ENCODE measurements at places on chromosomes 5 and 9. TPM values are rescaled to one million over a fixed set of nuclear protein-coding genes. Genes with fewer than 3 reads are reported as not detected.

GRCh38 chr9:125496313-125496834, 210.6 kb downstream of the MAPKAP1 start:
- DNase-seq = no peak

DNA sequence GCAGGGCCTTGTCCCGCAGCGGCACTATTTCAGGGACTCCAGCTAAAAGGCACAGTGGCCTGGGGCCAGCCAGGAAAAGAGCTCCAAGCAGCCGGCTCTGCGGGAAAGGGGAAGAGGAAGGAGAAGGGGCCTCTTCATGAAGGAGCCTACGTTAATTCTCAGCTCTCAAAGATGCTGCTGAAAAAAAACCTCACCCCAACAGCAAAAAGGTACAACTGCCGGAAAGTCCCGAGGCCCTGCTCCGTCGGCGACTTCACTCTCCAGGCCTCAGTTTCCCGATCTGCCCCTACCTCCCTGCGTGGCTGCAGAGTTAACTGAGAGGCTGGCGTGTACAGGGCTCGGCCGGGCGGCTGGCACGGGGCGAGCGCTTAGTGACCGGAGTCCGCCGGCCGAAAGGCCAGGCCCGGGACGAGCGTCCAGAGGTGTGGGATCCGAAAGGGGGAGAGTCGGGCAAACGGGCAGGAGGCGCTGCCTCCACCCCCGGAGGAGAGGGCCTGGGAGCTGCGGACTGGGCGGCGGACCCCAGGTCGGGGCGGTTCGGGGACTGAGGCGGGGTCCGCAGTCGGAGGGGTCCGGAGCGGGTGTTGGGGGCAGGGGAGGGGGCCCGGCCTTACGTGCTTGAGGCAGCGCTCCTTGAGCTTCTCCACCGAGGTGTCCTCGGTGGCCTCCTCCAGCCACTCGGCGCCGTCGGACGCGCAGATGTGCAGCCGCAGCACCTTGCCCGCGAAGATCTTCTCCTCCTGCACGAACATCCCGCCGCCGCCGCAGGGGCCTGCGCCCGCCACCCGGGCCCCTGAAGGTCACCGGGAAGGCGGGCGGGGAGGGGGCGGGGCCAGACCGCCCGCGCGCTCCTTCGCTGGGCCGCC, 529 bp downstream of the UBAC1 start:
- no peak for DNase-seq

- no peak for DNase-seq
These were observed 7.1 kb upstream of the MYOZ3 start for GRCh38 chr5:150653762-150654556.

DNA sequence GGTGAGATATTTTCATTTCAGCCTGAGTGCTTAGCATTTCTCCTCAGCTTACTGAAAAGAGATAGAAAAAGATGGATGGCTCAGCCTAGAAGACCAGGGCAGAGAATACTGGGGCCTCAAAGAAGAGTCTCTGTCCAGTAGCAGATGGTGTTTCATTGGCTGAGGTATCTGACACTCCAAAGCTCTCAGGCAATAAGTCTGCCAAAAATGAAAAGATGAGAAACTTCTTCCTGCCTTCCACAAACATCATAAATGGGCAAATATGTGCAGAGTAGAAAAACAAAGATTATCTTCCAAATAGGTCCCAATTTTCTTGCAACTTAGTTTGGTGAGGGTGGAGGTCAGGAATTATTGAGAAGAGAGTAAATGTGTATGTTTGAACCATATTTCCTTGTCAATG, 87.4 kb upstream of the ICE1 start:
- DNase-seq = no peak

- DNase-seq = no peak
These were observed 426.6 kb downstream of the ARHGEF28 start for GRCh38 chr5:74052441-74053221.

- no peak for DNase-seq
These were observed 2212.2 kb upstream of the ACO1 start for GRCh38 chr9:30172206-30172605.

DNA sequence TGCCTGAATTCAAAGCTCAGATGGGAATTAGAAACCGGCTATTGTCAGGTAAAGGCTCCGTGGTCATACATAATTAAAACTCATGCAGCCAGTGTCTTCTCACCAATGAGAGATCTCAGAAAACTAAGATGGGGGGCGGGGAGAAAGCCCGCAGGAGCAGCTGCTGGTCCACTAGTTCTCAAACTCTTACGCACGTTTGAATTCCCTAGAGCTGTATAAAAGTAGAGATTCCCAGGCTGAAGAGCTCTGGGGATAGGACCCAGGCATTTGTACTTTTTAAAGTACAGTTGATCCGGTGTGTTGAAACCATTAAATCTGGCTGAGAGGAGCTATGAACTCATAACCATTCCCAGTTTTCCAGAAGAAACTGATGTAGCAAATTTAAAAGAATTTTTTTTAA, 68.5 kb downstream of the FRMD3 start:
- DNase-seq = no peak

DNA sequence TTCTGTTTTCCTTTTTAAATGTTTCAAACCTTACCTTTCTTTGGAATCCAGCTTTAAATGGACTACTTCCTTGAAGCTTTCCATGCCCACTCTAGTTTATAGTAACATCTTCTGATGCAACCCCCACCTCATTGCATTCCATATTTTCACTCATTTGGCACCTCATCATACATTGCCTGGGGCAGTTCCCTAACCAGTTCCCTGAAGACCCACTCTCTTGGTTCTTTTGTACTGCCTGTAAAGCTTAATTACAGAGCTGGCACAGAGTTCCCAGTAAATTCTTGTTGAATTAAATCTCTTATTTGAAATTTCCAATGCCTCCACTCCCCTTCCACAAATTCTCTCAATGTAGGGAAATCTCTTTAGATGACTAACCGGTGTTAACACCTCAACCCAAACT, 257.2 kb downstream of the ARRDC3 start:
- no peak for DNase-seq

GRCh38 chr5:138258704-138259292, 15.6 kb downstream of the GFRA3 start:
- DNase-seq = no peak

GRCh38 chr5:87650284-87650683, 237.6 kb upstream of the CCNH start:
- DNase-seq = no peak

GRCh38 chr9:126474206-126474765, 139.4 kb upstream of the LMX1B start:
- no peak for DNase-seq

DNA sequence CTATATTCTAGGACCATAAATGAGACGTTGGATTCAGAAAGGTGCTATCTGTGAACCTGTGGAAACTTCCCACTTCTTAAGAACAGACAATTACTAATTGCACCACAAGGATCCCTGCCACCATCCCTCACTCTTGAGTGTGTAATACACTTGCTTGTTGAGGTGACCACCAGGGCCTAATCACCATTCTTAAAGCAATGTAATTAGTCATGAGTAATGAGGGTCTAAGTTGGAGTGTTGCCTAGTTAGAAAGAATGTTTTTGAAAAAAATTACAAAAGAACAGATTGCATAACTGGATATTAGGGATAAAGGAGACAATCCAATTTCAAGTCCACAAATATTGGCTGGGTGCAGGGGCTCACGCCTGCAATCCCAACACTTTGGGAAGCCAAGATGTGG, 56.9 kb upstream of the TRIO start:
- no peak for DNase-seq

DNA sequence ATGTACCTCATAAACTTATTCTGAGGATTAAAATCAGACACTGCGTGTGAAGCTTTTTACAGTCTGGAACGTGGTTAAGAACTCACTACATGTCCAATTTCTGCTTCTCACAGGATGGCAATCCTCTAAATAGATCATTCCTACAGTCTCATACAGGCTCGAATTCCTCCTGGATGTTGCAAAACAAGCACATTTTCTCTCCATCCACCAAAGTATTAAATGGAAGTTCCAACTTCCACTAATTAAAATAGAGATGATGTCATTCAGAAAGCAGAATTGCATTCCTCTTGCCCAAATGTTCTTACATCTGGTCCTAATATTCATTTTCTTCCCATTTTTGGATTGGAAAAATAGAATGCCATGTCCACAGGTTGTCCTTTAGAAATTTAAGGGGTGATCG, 145.5 kb upstream of the PCA3 start:
- DNase-seq = no peak

- no peak for DNase-seq
These were observed 255.8 kb upstream of the PUM3 start for GRCh38 chr9:3099646-3100045.

- no peak for DNase-seq
These were observed 6.6 kb upstream of the AOPEP start for GRCh38 chr9:94719878-94720277.

- DNase-seq = no peak
These were observed 58.3 kb upstream of the SPATA31E1 start for GRCh38 chr9:87824216-87824875.

DNA sequence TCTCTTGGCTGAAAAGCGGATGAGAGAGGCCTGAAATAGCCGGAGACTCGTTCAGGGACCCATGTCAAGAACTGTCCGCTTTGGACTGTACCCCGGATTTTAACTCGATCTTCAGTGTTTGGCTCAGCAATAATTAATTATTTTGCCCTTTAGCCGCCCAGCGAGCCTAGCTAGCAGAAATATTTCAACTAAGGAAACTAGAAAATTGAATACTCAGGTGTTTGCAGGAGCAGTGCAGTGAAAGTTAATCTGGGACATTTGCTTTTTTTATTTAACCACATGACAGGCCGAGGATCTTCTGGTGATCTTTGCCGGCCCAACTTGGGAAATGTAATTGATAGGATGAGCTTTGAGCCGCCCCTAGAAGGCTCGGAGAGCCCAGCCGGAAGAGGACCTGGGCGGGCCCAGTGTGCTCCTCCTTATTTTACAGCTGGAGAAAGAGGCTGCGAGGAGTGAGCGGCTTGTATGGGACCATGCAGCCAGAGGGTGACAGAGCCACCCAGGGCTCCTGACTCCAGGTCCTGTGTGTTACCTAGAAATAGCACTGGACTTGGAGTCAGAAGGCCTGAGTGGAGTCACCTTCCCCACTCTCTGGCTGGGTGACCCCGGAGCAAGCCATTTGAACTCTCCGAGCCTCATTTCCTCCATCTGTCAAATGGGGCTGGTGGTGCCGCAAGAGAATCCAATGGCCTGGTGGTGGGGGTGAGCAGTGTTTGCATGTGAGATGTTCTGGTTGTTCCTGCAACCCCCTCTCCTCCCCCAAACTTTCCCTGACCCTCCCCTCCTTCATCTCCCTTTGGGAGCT, 2.4 kb downstream of the PPARGC1B start:
- DNase-seq = peak; percentile 63

DNA sequence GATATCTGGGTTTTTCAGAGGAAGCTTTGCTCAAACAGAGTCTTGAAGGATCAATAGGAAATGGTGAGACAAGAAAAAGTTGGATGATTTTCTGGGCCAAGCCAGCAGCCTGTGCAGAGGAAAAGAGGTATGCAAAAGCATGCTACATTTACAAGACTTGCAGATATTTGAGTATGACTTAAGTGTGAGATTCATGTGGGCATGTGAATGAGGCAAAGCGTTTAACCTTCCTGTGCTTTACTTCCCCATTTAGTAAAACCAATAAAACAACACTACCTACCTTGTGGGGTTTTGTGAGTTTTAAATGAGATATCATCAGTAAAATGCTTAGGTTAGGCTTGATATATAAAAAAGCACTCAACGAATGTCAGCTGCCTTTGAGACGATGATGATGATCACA, 58.1 kb downstream of the PIP5K1B start:
- no peak for DNase-seq

- no peak for DNase-seq
These were observed 216.3 kb downstream of the ESM1 start for GRCh38 chr5:54769072-54769471.

DNA sequence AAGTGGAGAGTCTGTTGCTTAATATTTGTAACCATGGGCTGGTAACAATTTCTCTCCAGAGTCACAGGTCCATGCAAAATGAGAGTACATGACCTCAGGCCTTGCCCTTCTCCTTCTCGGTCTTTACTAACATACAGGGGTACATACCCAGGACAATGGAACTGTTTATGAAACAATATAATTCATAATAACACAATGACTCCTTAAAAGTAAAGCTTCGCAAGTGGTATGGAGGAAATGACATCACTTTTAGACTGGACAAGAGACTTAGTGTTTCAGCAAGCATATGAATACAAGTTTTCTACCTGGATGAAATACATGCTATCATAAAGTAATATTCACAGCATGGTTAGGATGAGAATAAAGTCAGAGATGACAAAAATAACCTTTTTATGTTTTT, 386.6 kb downstream of the PLK2 start:
- DNase-seq = no peak

Gene COL15A1
- total RNA-seq = 8.0 TPM

Gene OR1L4
- not detected for total RNA-seq

Gene SLC23A1
- not detected for total RNA-seq

Gene MARCOL
- total RNA-seq = not detected

Gene SMIM15
- total RNA-seq = 48.9 TPM

Gene SLC22A5
- total RNA-seq = 10.2 TPM

Gene SLC46A2
- 17.0 TPM for total RNA-seq

Gene DRD1
- total RNA-seq = 0.58 TPM

Gene STK32A
- 10.2 TPM for total RNA-seq

Gene GABRB2
- total RNA-seq = 1.6 TPM

Gene GABRA1
- not detected for total RNA-seq

Gene MEGF10
- 0.26 TPM for total RNA-seq

Gene C9
- total RNA-seq = not detected

Gene NPR3
- 87.2 TPM for total RNA-seq
